ENCODE measurements at places on chromosomes 1 and 21.
A peak's percentile ranks its signal among the peaks of the same experiment; 100 is the strongest.

DNA sequence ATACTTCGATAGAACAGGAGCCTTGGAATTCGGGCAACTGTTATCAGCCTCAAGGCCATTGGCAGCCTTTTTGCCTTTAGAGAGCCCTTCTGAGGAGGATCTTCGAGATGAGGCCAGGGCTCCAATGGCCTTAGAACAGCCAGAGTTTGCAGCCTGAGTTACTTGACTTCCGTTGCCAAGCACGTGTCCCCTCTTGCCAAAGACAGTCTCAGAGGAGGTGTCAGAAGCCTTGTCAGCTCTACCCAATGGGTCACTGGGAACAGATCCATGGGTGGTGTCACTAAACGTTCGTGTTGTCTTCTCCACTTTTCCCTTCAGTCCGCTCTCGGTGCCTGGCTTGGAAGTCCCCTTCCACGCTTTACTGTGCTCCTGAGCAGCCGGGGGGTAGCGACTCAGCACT, 73.2 kb downstream of the KDM1A start:
- no peak for DNase-seq

DNA sequence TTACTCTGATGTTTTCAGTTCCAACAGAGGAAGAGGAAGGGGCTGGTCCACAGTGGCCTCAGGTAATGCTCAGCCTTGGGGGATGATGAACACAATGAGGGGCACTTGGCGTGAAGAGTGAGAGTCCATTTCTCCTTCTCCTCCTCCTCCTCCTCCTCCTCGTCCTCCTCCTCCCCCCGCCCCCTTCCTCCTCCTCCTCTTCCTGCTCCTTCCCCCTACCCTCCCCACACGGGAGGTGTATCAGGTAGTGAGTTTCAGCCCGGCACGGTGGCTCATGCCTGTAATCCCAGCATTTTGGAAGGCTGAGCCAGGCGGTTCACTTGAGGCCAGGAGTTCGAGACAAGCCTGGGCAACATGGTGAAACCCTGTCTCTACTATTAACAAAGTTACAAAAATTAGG, 17.3 kb upstream of the GPR157 start:
- no peak for DNase-seq

- no peak for DNase-seq
These were observed 964.6 kb upstream of the B3GALT2 start for GRCh38 chr1:194151056-194151455.

GRCh38 chr1:16440131-16440469, 424 bp upstream of the NECAP2 start:
- peak; percentile 8 for DNase-seq

GRCh38 chr1:234849832-234850231, 239.9 kb upstream of the IRF2BP2 start:
- DNase-seq, result peak; percentile 46
